ENCODE measurements at places on chromosomes 1 and 21.

GRCh38 chr1:224116131-224116530, 2.2 kb downstream of the FBXO28 start:
- no peak for DNase-seq

- DNase-seq, result no peak
Measured at GRCh38 chr1:182533896-182534295, 55.2 kb downstream of the RNASEL start.

GRCh38 chr21:34011660-34012059, 61.7 kb upstream of the MRPS6 start:
- no peak for DNase-seq

DNA sequence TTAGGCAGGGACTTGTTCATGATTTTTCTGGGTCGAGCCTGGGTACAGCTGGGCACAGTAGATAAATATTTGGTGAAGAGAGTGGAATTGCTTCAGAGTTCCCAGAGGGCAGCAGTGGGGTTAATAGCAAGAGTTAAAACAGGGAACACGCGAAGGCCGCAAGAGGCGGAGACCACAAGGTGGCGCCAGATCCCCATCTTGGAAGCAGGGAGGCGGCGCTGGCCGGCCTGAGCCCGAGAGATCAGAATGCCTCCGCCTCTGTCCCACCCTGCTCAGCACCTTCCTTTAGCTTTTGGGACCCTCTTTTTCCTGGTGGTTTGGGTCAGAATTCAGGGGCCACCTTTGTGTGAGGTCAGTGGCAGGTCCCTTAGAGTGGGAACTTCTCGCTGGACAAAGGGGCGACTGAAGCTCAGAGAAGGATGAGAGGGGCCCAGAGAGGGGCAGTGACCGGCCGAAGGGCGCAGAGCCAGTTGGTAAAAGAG, 6.5 kb upstream of the PADI2 start:
- DNase-seq, result no peak

GRCh38 chr1:241351841-241352240, 5.2 kb downstream of the RGS7 start:
- no peak for DNase-seq

DNA sequence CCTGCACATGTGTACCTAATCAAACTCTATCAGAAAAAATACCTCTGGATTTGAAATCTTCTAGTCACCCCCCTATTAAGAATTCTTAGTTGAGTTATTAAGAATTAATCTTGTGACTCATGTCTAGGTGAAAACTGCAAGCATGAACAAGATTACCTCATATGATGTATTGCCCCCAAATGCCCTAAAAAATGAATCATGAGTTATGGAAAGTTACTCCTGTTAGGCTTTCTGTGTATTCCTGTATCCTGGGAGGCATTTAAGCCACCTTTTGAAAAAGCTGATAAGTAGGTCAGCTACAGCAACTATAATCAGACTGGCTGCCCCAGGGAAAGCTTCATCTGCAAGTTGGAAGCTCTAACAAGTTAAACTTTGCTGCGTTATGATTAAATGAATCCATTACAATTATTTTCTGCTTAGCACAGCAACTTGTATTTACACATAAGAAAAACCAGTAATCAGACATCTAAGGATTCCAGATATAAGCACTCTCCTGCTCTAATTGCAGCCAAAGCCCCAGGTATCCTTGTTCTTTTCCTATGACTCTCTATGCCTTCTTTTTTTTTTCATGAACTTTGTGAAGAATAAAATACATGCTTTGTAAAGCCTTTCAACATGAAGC, 147.7 kb downstream of the NTPCR start:
- no peak for DNase-seq

DNA sequence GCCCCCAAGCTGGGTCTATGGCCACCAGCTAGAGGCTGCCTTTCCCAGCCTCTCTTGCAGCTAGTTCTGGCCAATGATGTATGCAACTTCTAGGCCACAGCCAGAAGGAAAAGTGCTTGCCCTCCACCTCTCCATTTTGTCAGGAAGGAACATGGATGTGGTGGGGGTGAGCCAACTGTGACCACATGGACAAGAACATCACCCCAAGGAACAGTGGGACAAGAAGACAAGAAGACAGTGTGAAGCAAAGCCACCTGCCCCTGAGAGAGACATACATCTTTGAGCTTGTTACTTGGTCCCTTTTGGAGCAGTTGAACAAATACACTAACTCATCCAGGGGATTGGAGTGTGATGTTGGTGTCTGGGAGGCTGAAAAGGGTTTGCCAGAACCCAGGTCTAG, 105.8 kb upstream of the EDN2 start:
- DNase-seq, result no peak

DNA sequence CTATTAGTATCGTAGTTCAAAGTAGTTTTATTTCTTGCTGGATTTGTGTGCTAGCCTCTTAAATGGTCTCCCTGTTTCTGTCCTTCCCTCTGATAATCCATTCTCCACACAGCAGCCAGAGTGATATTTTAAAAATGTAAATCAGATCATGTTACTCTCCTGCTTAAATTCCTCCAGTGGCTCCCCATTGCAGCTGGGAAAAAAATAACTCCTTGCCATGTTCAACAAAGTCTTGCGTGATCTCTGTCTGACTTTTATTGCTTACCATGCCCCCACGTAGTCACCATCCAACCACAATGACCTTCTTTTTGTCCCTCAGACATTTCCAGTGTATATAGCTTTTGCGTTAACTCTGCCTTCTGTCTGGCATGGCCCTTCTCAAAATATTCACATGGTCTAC, 178.8 kb downstream of the FGGY start:
- DNase-seq, result no peak

DNA sequence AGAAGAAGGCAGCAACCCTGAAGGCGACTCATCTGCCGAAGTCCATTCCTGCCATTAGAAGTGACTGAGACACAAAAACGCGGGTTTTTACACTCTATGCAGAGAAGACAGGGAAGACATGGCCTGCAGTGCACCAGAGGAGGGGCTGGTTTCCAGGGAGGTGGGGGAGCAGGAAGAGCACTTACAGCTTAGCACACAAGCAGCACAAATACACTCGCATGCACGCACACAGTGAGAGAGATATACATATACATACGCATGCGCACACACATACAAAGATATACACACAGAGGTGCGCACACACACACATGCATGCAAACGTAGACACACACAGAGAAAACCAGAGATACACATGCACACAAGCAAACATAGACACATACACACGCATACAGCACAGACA, 210.9 kb upstream of the CSF3R start:
- no peak for DNase-seq

DNA sequence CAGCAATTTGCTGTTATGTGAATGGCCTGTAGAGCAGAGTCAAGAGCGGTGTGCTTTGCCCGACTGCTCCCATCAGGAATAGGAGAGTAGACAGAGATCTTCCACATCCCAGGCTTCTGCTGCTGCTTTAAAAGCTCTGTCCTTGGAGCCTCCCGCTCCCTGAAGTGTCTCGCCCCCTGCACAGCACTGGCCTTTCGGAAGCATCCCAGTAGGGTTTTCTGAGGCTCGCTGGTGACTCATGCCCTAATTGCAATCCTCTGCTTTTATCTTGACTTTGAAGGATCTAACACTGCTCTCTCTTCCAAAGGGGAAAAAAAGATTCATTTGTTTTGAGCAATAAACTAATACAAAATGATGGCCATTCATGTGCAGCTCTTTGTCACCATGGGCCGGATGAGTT, 13.3 kb upstream of the CD101 start:
- no peak for DNase-seq

- DNase-seq, result no peak
Measured at GRCh38 chr1:111908011-111908621, 81.4 kb downstream of the KCND3 start.

GRCh38 chr1:153977250-153978240, at the start of gene JTB:
Gene JTB, minus strand, starts transcription at chr1:153977674. Its CDS starts 422 bp downstream, at chr1:153977252.
- DNase-seq, result no peak

DNA sequence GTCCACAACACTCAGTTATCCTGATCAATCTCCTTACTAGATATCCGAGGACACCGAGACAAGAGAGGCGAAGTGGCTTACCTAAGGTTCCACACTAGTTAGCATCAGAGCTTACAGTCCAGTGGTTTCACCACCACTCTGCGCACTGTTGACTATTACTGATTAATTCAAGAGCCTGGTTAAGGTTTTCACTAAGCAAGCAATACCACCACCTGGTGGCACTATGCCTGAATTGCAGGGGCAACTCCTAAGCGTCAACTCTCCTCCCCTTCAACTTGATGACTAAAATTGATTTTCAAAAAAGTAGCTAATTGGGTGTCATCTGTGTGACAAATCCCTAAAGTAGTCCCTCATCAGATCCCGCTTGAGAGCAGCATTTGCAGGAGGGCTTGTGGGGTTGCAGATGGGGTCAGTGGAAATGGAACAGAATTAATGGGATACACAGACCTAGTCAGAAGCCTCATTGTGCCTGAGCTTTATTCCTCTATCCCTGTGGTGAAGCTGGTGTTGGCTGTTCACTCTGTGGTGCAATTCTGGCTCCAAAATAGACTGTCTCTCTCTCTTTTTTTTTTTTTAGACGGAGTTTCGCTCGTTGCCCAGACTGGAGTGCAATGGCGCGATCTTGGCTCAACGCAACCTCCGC, 9.1 kb downstream of the TTC22 start:
- DNase-seq, result no peak

- DNase-seq, result no peak
Measured at GRCh38 chr1:164803366-164803765, 244.4 kb downstream of the PBX1 start.

DNA sequence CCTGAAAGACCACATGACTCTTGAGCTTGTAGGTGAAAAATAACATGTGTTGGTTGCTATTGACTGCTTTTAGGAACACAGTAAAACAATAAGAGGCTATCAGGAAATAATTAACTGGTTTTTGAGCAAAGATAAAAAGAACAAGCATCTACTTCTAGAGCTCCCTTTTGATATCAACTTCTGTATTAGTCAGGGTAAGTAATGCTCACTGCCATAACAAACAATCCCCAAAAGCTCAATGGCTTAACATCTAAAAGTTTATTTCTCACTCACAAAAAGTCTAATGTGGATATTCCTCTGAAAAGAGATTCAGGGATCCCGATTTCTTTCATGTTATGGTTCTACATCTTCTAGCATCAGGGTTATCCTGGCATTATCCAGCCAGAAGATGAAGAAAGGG, 25.3 kb upstream of the PROX1 start:
- no peak for DNase-seq

GRCh38 chr21:35057428-35057827, 8.3 kb upstream of the RUNX1 start:
- no peak for DNase-seq

DNA sequence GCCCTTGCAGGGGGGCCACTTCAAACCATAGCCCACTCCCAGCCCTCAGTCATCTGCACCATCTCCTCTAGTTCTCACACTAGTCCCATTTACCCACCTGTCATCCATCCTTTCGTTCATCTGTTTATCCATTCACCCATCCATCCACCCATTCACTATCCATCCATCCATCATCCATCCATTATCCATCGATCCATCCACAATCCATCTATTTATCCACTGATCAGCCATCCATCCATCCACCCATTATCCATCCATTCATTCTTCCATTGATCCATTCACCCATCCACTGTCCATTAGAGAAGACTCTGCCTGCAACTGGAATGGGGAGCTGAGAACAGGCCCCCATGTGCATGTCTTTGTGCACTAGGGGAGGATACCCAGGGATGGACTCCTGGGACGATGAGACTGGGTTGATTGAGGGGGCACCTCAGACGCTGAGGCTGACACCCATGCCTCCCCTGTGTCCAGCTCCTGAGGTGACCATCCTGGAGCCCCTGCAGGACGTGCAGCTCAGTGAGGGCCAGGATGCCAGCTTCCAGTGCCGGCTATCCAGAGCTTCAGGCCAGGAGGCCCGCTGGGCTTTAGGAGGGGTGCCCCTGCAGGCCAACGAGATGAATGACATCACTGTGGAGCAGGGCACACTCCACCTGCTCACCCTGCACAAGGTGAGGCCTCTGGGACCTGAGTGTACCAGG, 97.9 kb downstream of the TRIM11 start:
- DNase-seq, result no peak
